Fibroblast of lung (primary cell): ENCODE measurements at places on chromosomes 5 and 9. TPM values are rescaled to one million over a fixed set of nuclear protein-coding genes. Genes with fewer than 3 reads are reported as not detected.

The DNAI1 gene
- total RNA-seq = not detected in 2 replicates

The UBLCP1 gene
- 13.9 and 15.4 TPM in 2 replicates for total RNA-seq

The UQCRQ gene
- total RNA-seq = 112 and 113 TPM in 2 replicates

The CCDC192 gene
- total RNA-seq = not detected in 2 replicates

The PCDHGC4 gene
- total RNA-seq = 1.5 and 3.0 TPM in 2 replicates

The NR2F1 gene
- total RNA-seq = 63.7 and 90.8 TPM in 2 replicates

The TXNDC8 gene
- not detected in 2 replicates for total RNA-seq
